C1 segment of cervical spinal cord (tissue), 14 donors: ENCODE measurements at places on chromosomes 4 and X.
A peak's percentile ranks its signal among the peaks of the same experiment; 100 is the strongest.

DNA sequence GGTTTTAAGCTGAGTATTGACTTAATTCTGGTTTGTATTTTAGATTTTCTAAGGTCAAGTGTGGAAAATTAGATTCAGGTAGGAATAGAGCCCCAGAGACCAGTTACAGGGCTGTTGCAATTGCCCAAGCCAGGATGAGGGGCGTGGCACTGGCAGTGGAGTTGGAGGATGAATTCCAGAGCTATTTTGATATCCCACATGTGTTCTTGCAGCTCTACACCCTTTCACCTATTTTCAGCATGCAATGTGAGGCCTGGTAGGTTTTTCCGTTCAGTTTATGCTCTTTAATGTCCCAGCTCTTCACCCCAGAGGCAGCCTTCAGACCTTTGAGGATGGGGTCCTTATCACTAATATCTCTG is 17.9 kb upstream of the OGT start:
- DNase-seq = no peak

GRCh38 chrX:19893727-19894126 is 6.3 kb upstream of the SH3KBP1 start:
- DNase-seq = no peak

GRCh38 chr4:83677656-83678055 is 141.7 kb downstream of the GPAT3 start:
- DNase-seq = no peak

- DNase-seq = no peak
Measured at GRCh38 chr4:68249434-68249833, 3.9 kb upstream of the TMPRSS11B start.

DNA sequence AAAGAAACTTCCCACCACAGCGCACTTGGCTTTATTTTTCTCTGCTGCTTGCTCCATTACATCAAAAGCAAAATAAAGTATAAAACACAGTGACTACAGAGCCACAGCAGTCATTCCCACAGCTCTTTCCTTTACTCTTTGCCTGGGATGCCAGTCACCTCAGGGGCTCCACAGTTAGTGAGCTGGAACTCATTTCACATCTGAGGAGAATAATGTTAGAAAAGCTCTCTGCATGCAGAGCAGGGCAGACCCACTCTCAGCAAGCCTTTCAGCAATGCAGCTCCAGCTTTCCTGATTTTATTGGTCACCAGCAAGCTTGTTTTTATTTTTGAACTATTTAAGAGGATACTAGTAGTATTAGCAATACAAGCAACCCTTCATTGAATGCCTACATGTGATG is 13.8 kb downstream of the GRXCR1 start:
- no peak for DNase-seq

DNA sequence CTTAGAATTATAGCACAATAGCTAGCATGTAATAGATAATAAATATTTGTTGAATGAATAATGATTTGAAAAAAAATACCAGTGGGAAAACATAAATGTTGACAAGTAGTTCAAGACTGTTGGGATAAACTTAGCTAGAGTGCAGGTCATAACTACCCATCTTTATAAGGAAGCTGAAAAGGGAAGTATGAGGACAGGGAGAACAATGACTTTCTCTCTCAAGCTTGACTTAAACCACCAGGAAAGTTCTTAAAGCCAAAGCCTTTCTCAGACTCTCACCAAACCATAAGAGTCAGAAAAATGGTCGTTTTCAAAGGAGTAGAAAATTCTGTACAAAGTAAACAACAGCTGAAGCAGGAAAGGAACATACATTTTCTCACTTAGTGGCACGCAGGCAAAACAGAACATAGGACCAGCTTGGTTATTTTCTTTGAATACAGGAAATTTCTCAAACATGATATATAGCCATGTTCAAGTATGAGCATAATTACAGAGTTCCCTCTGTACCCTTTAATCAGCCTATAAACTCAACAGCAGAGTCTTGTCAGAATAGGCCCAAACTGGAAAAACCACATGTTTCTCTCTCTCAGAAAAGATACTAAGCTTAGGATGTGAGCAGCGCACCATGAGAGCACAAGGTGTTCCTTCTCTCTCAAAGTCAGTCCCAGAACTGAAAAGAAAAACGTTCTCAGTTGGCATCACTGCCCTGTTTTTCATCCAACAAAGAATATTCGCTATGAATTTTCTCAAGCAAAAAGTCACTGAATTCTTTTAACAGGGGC is 28.7 kb downstream of the MAPK10 start:
- DNase-seq = peak; percentile 41

- no peak for DNase-seq
Measured at GRCh38 chr4:735583-735982, 30.0 kb downstream of the PCGF3 start.
